ENCODE measurements at places on chromosomes 2 and 18. TPM values are rescaled to one million over a fixed set of nuclear protein-coding genes. Genes with fewer than 3 reads are reported as not detected.

The COL5A2 gene
- polyA plus RNA-seq = 180 TPM

The MAP3K19 gene
- 0.47 TPM for polyA plus RNA-seq

The OTX1 gene
- polyA plus RNA-seq = not detected

The DNAJC5G gene
- polyA plus RNA-seq = 0.43 TPM

The CYB5A gene
- polyA plus RNA-seq = 284 TPM

The KIF1A gene
- 7.9 TPM for polyA plus RNA-seq

- no peak for DNase-seq
Observed at GRCh38 chr2:119414894-119415293, 16.8 kb upstream of the TMEM37 start.

- no peak for DNase-seq
Observed at GRCh38 chr18:10201659-10202058, 252.8 kb upstream of the APCDD1 start.

DNA sequence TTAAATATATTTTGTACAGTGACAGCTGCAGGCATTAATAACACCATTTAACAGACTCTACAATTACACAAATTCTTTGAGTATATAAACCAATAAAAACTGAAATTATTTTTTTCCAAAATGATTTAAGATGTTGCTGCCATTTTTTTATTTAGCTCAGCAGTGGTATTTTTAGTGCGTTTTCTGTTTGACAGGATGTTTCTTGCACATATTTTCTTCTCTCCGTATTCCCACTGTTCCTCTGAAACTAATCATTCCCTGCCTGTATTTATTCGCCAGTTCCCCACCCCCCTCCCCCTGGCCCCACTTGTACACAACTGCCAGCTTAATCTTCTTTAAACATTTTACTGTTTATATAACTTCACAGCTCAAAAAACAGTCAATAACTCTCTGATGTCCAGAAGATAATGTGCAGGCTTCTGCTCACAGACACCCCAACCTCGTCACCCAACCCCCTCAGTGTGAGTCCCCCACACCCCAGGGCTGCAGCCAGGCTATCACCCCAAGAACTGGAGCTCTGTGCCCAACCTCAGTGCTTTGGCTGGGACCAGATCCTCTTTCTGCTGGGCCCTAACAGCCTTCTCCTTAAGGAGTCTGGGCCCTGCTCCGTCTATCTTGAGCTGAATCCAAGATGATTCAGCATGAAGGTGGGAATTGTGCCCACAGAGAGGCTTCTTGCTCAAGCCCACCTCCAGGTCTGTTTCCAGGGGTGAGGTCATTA lies 41.6 kb upstream of the MAP4K4 start:
- no peak for DNase-seq

GRCh38 chr2:30569946-30570345 lies 122.9 kb downstream of the LCLAT1 start:
- no peak for DNase-seq

DNA sequence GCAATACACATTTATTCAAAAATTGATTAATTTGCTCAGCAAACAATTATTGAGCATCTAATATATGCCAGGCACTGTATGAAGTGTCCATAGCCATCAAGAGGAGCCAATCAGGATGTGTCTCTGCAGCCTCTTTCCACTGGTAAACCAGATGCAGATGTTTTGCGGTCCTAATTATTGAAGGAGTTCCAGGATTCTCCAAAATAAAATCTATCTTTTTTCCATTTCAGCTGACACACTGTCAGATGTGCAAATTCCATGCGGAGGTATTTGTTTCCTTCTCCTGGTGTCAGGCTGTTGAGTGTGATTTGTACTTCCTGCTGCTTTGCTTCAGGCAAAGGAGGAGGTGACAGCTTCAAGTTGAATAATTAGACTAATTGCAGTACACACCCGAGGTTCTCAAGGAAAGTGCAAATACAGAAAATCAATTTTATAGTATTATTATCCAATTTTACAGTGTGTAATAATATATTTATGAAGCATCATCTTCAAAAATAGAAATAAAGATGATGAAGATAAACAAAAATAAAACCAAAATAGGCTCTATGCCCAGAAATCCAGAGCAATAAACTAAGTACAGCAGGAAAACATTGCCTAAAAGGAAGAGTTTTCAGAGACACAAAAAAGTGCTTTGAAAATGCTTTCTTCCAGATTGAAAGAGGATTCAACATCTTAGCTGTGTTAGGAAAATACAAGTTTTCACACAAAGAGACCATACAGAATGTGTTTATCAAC lies 1352.9 kb upstream of the CHAC2 start:
- DNase-seq = no peak

DNA sequence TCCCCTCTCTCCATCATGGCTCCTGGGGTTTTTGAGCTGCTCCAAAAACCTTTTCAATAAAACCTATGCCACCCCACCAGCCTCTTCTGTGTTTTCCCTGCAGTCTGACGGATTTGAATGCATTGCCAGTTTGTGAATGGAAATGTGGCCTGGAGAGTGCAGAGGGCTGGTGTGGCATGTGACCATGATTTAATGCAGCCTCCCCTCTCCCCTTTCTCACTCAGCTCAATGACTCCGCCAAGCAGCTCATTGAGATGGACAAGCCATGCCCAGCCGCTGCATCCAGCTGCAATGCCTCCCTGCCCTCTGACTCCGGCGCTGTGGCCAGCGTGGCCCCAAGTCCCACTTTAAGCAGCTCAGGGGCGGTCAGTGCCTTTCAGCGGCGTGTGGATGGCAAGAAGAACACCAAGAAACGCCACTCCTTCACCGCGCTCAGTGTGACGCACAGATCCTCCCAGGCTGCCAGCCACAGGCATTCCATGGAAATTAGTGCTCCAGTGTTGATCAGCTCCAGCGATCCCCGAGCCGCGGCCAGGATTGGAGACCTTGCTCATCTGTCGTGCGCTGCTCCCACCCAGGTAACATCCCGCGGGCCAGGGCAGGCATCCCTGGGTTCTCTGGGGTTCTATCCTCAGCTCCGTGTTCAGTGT lies 215.3 kb downstream of the SEPTIN10 start:
- no peak for DNase-seq

- DNase-seq = no peak
Observed at GRCh38 chr18:12597760-12598159, 60.1 kb downstream of the SPIRE1 start.

DNA sequence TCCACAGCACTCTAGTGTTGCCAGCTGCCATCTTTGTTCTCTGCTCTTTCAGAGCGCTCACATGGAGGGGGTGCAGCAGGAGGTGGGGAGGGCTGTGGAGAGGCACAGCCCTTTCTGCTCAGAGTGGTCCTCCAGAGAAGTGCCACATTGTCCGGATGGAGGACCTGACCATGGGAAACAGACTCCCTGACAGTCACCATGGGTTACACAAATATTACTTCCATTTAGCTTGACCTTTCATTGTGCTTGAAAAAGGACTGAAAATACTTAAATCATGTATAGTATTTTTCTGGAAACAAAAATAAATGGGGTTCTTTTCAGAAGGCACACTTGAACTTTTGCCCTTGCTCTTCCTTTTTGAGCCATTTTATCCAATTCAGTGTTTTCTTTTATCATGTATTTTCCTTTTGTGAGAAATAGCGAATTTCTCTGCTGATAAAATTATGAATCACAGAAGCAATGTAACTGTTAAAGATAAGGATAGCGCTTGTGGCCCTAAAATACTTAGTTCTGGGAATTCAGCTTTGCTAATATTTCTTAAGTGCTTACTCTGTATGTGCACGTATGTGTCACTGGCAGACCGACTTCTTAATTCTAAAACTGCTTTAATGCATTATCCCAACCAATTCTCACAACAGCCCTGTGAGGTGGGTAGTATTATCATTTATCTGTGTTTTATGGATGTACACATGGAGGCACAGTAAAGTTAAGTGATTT lies 34.2 kb downstream of the SPATS2L start:
- no peak for DNase-seq

DNA sequence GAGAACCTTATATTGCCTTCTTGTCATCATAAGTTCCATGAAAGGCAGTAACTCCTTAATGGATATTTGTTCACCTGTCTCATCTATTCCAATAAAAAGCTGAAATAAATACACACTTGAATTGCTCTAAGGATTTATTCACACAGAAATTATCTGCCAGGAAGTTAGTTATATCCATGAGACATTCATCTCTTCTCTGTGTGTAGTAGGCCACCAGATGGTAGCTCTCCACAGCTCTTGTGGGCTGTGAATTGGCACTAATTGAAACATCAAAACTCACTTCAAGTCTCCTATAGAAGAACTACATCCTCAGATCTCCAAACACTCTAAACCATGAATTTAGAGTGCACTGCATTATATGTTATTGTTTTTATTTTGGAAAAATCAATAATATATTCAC lies 189.6 kb downstream of the DSC3 start:
- no peak for DNase-seq

DNA sequence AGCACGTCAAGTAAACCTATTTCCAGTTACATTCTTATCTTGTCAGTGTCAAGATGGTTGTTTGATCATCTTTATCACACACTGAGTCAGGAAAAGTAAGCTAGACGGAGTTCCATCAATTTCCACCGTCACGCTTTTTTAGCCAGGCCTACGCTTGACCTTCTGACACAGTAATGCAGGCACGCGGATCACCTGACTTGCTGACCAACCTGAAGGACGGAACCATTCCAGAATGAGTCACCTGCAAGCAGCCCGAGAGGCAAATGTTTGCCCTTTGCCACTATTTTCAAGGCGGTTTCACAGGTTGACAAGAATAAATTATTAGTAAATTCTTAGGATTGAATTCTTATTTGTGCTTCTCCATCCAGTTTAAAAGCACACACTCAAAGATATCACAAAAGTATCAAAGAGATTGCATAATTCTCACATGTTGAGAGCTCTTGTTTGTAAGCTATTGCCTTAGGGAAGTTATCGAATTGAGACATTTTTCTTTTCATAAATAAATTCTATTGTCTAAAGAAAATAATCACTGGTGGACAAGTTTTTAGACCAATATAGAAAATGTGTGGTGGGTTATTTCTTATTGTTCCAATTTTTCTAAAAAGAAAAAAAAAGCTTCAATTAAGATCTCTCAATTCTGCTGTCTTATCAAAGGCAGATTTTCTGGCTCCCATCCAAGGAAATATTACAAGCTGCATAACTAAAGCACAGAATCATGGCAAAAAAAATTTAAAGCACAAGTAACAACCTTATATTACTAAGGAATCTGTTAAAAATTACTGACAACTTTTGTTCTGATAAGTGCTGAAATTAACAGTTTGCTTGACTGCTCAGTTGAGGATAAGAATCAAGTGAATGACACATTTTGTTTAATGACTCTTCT lies 31.9 kb downstream of the UXS1 start:
- DNase-seq = no peak

DNA sequence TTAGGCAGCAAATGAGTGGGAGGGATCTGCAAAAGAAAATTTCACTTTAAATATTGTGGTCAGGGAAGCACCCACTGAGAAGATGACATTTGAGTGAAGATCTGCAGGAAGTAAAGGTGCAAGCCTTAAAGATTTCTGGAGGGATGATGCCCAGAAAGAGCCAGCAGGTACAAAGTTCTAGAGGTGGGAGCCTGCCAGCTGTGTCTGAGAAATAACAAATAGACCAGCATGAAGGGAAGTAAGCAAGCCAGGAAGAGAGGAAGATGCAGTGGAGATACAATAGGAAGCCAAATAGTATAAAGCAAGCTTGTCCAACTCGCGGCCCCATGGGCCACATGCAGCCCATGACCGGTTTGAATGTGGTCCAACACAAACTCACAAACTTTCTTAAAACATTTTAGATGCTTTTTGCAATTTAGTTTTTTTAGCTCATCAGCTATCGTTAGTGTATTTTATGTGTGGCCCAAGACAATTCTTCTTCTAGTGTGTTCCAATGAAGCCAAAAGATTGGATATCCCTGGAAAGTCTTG lies 489.9 kb downstream of the DCC start:
- DNase-seq = no peak

DNA sequence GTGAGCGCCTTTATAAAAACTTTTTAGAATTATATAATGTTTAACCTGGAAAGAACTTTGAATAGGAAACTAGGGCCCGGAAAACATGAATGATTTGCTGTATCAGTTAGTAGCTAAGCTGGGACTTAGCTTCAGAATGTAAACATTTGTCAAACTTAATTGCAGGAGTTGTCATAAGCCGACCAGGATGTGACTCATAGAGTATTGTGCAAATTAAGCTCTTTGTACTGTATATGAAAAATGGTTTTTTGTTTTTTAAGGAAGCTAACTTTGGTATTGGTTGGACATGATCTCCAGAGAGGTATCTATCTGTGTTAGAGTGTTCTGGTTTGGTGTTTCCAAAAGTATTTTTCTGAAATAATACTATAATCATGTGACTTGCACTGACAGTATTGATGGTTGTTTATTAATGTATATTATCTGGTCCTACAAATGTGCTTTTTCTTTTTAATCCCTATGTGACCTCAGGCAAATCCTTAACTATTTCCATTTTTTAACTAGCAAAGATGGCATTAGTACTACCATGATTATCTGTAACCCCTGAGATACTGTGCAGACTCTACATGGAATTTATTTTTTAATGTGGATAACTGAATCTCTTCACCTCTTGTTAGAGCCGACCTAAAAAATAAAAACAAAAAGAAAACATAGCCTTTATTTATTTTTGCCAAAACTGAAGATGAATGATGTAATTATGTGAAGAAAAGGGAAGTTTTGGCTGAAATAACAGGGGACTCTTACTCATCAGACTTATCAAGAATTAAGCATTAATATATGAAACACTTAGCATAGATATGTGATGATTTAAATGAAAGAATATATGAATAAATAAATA lies 11.7 kb downstream of the YIPF4 start:
- no peak for DNase-seq

- DNase-seq = no peak
Observed at GRCh38 chr18:2114289-2114688, 457.0 kb downstream of the METTL4 start.

DNA sequence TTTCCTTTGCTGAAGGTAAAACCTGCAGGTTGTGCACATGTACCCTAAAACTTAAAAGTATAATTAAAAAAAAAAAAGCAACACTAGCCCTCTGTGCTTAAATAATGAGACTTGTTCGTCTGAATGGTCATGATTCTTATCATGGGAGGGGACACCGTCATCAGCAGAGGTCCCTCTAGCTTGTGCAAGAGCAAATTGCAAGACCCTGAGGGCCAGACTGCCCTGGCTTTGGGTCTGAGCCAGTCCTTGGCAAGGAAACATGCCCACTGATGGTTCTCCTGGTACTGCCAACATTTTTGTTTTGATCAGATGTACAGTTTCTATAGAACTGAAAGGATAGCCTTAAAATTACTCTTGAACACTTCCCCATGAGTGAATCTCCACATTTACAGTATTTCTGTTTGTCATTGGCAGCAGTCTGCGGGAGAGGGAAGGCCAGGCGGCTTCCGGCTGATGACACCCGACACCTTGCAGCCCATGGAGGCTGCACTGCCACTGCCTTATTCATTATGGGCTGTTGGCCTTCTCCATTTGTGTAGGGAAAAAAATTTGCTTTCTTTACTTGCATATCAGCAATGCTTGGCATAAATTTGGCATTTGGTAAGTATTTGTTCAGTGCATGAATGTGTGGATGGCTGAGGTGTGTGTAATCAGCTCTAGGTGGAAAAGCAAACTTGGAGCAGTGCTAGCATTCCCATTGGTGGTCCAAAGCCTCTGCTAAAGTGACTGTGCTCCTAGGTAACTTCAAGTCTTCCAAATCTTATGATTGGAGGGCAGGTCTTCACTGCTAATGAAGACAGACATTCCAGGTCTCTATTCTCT lies 161.6 kb upstream of the ALKAL2 start:
- DNase-seq = no peak

GRCh38 chr2:8855010-8855409 lies 17.6 kb upstream of the KIDINS220 start:
- no peak for DNase-seq
